ENCODE measurements at places on chromosomes 3 and 15. TPM values are rescaled to one million over a fixed set of nuclear protein-coding genes. Genes with fewer than 3 reads are reported as not detected.

SCG5 gene
- total RNA-seq, result 11.1 TPM

MESP2 gene
- 2.3 TPM for total RNA-seq

SLC12A1 gene
- under 0.01 TPM for total RNA-seq

SUMF1 gene
- total RNA-seq, result 84.2 TPM

PLIN1 gene
- total RNA-seq, result 132 TPM

TM4SF18 gene
- total RNA-seq, result 7.2 TPM

TGM5 gene
- total RNA-seq, result 2.7 TPM

PRSS50 gene
- not detected for total RNA-seq

CNTN4 gene
- 16.7 TPM for total RNA-seq

CPNE9 gene
- total RNA-seq, result not detected

PCOLCE2 gene
- 36.0 TPM for total RNA-seq

KLHL6 gene
- total RNA-seq, result 4.3 TPM

LYSMD2 gene
- 15.8 TPM for total RNA-seq

MEGF11 gene
- not detected for total RNA-seq

TRAT1 gene
- total RNA-seq, result 2.0 TPM

KBTBD13 gene
- total RNA-seq, result not detected

RARRES1 gene
- total RNA-seq, result 568 TPM

LRRIQ4 gene
- not detected for total RNA-seq

LTF gene
- total RNA-seq, result 282 TPM

CAPN7 gene
- total RNA-seq, result 91.4 TPM

RTF1 gene
- 49.0 TPM for total RNA-seq

ANKRD63 gene
- not detected for total RNA-seq

RBSN gene
- 28.6 TPM for total RNA-seq

KLHDC8B gene
- total RNA-seq, result 46.2 TPM

ITIH1 gene
- total RNA-seq, result 0.33 TPM

UBE2E1 gene
- 127 TPM for total RNA-seq

CACNA2D3 gene
- total RNA-seq, result 0.59 TPM

CYP8B1 gene
- total RNA-seq, result not detected

BUB1B gene
- total RNA-seq, result 1.4 TPM

STRIT1 gene
- total RNA-seq, result not detected

XIRP1 gene
- total RNA-seq, result not detected

ANKDD1A gene
- 7.8 TPM for total RNA-seq

SLC28A1 gene
- total RNA-seq, result not detected

PLCH1 gene
- 2.0 TPM for total RNA-seq

GPR87 gene
- total RNA-seq, result 2.6 TPM

HYKK gene
- 14.7 TPM for total RNA-seq

GABRR3 gene
- total RNA-seq, result not detected

TM6SF1 gene
- total RNA-seq, result 7.3 TPM

ZNF860 gene
- 0.80 TPM for total RNA-seq

ZNF385D gene
- total RNA-seq, result 3.8 TPM

OR5K2 gene
- not detected for total RNA-seq

CDHR4 gene
- not detected for total RNA-seq

CD96 gene
- total RNA-seq, result 6.2 TPM

ECE2 gene
- total RNA-seq, result not detected

TGM4 gene
- 0.16 TPM for total RNA-seq

PLA2G4F gene
- total RNA-seq, result 1.8 TPM

SLCO2A1 gene
- total RNA-seq, result 11.1 TPM

DAPK2 gene
- 29.6 TPM for total RNA-seq

ALPK3 gene
- total RNA-seq, result 1.6 TPM

CPEB1 gene
- total RNA-seq, result 2.2 TPM

C3orf20 gene
- 0.16 TPM for total RNA-seq

ZXDC gene
- total RNA-seq, result 39.0 TPM

SERPINI2 gene
- not detected for total RNA-seq

TMEM45A gene
- total RNA-seq, result 24.5 TPM

FAM107A gene
- 17.7 TPM for total RNA-seq
